ENCODE measurements at places on chromosomes 7 and 10. TPM values are rescaled to one million over a fixed set of nuclear protein-coding genes. Genes with fewer than 3 reads are reported as not detected.

The HOGA1 gene
- polyA plus RNA-seq, result 6.9 TPM

The UBTD1 gene
- polyA plus RNA-seq, result 37.1 TPM

- DNase-seq, result no peak
Measured at GRCh38 chr10:107423903-107424302, 259.4 kb upstream of the SORCS1 start.

DNA sequence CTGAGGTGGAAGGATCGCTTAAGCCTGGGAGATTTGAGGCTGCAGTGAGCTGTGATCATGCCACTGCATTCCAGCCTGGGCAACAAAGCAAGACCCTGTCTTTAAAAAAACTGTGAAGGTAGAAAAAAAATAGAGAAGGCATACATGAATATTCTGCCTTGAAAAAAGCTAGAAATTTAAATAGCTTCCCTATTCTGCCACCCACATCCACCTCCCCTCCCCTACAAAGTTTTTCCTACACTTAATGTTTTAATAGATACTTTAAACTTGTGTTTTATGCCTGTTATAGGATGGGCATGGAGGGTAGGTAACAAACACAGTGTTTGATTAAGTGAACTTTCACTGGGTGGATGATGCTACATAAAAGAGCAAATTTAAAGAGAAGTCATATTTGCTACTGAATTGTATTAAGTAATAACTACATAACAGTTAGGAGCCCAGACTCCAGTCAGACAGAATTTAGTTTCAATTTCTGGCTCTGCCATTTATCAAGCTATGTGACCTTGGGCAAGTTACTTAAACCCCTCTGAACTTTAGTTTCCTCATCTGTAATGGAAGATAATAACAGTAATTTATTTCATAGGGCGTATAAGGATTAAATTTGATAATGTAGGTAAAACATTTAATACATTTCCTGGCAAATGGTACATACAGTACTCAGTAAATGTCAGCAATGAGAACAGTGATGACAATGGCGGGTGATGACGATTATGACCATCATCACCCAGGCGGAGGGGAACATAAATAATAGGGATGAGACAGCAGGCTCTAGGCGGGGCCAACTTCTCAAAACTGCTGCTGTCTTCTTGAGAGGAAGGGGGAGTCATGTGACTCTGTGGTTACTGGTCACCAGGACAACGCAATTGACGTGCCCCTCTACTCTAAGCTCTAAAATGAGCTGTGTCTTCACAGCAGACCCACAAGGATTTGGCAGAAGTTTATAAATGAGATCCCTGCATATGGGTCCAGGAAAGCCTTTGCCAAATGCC lies 15.8 kb downstream of the DNMBP start:
- DNase-seq, result peak; percentile 67

- DNase-seq, result no peak
Measured at GRCh38 chr7:2484868-2485267, 8.7 kb upstream of the GRIFIN start.

DNA sequence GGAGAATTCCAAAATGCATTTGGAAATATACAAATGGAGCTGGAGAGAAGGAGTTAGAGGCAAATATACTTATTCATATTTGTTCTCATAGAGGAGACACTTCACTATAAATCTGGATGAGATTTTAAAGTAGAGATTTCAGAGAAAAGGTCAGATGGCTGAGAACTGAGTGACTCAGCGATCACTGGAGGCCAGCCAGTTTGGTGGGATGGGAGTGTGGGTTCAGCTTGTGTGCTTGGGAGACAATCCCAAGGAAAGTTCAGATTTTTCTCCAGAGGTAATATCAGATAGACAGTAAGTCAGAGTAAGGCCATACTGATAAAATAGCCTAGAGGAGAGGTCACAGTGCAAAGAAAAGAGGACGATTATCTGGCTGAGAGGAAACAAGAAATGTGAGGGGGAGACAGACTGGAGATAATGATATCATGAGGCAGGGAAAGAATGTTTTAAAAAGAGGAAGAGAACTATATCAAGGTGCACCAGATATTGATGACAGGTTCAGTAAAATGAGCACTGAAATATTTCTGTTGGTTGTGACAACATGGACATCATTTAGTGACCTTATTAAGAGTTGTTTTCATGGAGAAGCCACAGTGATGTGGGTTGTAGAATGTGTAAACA lies 67.0 kb downstream of the MDFIC start:
- DNase-seq, result no peak

GRCh38 chr7:27141923-27142579 lies 1.4 kb downstream of the HOXA5 start:
- no peak for DNase-seq

DNA sequence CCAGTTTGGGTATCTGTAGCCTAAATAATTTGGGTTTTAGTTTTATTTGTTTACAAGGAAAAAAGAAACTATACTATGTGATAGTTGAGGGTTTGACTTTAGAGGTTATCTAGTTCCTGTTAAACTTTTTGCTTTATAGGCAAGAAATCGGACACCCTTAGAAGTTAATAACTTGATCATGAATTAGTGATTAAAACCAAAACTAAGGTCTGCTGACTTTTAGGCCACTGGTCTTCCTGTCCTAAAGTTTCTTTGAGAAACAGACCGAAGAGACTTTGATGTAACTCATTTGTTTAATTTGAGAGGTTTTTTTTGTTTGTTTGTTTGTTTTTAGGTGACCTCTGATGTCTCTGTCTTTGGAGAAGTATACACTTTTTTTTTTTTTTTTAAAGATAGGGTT lies 59.7 kb downstream of the PHTF2 start:
- DNase-seq, result no peak

GRCh38 chr10:101614663-101615524 lies 26.8 kb downstream of the DPCD start:
- no peak for DNase-seq

DNA sequence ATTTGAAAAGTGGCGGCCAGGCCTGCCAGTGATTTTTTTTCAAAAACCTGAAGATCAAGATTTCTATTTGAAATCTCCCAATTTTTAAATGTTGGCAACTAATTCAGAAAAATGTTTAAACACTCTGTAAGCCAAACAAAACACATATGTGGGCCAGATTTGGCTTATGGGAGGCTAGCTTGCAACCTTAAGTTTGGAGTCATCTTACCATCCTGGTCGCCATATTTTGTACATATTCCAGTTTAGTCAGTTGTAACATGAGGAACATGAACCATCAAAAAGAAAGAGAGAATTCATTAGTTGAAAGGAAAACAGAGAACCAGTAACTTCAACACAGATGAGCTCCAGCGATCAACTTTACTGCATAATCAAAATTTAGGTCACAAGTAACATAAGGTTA lies 115.4 kb downstream of the TMEM26 start:
- no peak for DNase-seq

DNA sequence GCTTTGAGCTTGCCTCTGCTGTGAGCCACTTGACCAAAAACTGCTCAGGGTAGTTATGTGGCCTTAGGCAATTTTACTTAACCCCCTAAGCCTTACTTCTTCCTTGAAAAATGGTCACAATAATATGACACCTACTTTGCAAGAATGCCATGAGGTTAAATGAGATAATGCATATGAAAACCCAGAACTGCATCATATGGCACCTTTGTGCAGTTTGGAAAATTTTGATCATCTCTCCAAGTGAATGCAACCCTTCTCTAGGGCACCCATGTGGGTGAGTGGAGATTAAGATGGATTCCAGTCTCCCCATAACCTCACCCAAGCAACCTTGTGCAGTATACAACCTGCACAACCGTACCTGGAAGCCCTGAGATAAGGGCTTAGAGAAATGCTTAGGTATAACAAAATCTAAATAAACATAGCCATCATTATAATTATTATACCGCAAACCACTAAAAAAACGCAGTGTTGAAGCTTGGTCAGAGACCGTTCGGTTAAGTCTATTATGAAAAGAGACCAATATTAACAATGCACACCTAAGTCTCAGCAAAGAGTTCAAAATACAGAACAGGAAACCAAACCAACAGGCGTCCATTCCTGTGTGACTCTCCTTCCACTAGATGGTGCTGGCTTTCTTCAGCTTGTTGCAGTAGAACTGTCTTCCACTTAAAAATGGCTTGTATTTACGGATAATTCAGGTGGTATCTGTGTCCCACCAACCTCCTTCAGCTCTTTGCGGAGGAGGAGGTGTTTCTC lies 21.0 kb upstream of the ASB15 start:
- peak; percentile 65 for DNase-seq

- no peak for DNase-seq
Measured at GRCh38 chr10:57145548-57145947, 784.5 kb upstream of the ZWINT start.

- peak; percentile 68 for DNase-seq
Measured at GRCh38 chr10:110304394-110304779, 333 bp downstream of the SMNDC1 start.

- peak; percentile 61 for DNase-seq
Measured at GRCh38 chr7:69932034-69932628, 333.9 kb downstream of the AUTS2 start.

All from hepatocyte (in vitro differentiated cells).